Dorsolateral prefrontal cortex (tissue), 122 donors: ENCODE measurements at places on chromosomes 13 and 19.
A peak's percentile ranks its signal among the peaks of the same experiment; 100 is the strongest.

- no peak for DNase-seq
These were observed 8.7 kb upstream of the FBXW9 start for GRCh38 chr19:12705169-12705568.

GRCh38 chr19:10640361-10640760 is 13.8 kb upstream of the ILF3 start:
- DNase-seq = no peak

- DNase-seq = peak; percentile 79
These were observed 65.6 kb downstream of the MCF2L start for GRCh38 chr13:113034451-113035212.

DNA sequence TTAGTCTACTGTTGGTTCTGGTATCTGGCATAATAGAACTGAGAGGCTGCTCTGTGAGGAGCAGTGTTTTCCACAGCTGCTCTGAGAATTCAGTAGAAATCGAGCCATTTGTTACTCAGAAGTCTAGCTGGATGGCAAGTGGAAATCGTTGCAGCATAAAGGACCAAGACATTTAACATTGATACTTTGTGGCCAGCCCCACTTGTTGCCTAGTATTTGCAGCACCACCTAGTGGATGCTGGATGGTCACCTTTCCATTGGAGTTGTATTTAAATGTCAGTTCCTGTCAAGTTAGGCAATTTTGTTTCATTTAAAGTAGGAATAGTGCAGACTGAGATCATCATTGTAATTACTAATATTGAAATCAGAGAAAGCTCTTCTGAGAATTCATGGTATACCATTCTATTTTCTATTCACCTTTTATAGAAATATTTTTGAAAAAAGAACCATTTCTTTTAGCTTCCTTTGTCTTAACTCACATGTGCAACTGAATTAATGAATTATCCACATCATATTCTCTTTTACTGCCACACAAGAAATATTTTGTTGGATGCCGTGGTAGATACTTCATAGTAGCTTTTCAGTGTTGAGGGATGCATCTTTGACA is 64.6 kb downstream of the PDS5B start:
- no peak for DNase-seq

GRCh38 chr13:74389056-74389455 is 254.9 kb upstream of the KLF12 start:
- no peak for DNase-seq

DNA sequence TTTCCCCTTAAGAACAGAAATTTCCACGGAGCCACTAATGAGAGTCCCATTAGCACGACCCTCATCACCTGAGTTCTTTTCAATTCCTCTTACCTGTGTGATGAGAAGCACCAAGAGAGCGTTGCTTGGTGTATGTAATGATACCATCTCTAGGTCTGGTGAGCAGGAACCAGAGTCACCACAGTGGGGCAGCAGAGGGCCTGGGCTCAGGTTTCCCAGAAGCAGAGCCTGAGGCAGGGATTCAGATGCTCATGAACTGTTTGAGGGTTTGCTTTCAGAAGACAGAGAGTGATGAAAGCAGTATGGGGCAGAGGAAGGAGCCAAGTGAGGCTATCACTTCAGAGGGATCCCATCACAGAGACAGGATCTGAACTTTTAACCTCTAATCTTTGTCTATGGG is 3.1 kb upstream of the PTPRH start:
- no peak for DNase-seq

DNA sequence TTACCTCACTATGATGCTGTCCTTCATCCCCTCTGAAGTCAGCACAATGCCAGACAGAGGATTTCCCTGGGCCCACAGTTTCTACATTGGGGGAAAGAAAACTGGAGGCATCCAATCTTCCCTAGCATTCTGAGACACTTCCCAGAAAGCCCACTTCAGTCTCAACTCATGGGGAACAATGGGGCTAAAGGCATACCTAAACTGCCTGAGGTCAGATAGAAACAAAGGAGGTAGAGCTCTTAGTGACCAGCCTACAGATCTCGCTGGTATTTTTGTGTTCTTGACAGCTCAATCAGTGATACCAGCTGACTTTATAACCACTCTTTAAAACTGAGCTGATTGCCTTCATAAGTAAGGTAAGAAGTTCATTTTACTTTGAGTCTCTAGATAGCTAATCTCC is 881.0 kb upstream of the GPC6 start:
- no peak for DNase-seq

DNA sequence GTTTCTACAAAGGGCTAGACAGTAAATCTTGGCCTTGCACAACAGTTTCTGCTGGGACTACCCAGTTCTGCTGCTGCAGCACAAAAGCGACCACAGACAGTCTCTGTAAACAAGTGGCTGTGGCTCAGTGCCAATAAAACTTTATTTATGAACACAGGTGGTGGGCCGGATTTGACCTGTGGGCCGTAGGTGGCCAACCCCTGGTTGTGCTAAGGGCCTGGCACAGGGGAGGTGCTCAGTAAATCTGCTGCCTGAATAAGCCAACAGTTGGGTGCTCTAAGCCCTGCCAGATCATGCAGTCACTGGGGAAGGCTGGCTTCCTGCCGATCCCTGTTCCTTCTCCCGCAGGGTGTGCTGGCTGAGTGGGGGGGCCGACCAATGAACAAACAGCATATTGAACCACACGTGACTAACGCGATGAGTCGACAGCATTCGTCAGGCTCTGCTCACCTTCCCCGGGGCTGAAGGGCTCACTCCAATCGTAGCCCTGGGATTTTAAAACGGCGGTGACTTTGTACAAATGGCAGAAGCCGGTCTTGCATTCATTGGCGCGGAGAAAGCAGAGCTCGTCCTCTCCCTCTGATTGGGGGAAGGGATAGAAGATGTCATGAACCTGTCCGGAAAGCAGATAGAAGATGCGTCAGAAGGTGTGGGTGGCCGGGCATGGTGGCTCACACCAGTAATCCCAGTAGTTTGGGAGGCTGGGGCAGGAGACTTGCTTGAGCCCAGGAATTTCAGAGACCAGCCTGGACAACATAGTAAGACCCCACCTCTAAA is 24.3 kb upstream of the MYDGF start:
- peak; percentile 82 for DNase-seq
